ENCODE measurements at places on chromosomes 3 and 15.

DNA sequence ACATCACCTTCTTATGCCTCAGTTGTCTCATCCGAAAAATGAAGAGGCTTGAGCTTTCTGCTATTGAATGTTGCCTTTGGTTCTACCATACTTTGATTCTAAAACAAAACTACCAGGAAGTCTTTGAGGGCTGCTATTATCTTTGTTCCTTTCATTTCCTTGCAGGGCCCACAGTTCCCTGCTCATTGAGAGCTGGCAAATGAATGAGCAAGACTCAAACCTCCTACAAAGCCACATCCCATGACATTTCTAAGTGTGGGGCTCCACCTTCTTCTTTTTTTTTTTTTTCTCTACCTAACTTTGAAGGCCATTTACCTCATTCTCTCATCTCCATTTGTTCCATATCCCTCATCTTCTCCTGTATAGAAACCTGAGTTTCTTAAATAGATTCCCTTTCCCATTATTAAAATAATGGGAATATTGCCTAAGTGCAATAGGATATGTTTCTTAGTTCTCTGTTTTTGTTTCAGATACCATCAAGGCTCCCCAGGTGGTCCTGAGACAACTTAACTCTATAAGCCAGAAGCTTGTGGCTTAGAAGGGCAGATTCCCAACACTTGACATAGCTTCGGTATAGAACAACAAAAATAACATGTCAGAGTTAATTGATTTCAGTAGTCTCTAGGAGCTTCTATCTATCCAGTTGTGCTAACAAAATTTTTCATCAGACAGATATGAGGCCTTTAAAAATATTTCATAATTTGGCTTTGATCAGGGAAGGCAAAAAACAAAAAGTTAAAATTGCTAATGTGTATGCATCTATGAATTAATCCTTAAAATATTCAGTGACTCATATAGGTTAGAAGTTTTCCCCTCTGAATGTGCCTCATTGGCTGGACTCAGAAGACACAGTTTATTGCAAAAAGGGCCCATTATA, 951.6 kb downstream of the TUSC7 start:
- no peak for DNase-seq

DNA sequence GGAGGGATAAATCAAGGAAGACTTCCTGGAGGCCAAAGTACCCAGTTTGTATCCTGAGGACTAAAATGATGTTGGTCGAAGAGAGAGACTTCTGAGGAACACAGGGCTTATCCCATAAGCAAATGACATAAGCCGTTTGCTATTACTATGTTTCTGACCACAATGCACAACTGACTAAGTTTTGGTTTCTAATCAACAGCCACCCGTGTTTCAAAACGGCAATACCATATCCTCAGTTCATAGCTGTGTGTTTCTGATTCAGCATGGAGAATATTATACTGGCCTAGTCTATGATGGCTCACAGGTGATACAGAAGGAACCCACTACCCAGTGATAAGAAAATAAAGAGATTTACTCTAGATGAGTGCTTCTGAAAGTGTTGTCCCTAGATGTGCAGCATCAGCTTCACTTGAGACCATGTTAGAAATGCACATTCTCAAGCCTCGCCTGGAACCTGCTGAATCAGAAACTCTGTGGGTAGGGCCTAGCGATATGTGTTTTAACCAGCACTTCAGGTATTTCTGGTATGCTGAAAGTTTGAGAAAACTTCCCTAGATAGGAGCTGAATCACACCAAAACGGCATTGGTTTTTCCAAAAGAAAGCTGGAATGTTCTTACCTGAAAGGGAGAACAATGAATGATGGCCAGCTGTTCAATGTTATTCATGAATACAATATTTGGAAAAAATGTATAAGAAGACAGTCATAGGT, 639.7 kb upstream of the NR2F2 start:
- DNase-seq = no peak

GRCh38 chr15:40762919-40763800, 708 bp upstream of the GCHFR start:
- peak; percentile 65 for DNase-seq

GRCh38 chr15:89784686-89784960, 8.5 kb downstream of the MESP2 start:
- DNase-seq = peak; percentile 5

GRCh38 chr3:189726277-189726676, 95.1 kb downstream of the TP63 start:
- DNase-seq = no peak

GRCh38 chr15:77085297-77085696, 14.4 kb upstream of the TSPAN3 start:
- DNase-seq = no peak

GRCh38 chr15:48332642-48333034, 1.4 kb downstream of the DUT start:
- peak; percentile 41 for DNase-seq

DNA sequence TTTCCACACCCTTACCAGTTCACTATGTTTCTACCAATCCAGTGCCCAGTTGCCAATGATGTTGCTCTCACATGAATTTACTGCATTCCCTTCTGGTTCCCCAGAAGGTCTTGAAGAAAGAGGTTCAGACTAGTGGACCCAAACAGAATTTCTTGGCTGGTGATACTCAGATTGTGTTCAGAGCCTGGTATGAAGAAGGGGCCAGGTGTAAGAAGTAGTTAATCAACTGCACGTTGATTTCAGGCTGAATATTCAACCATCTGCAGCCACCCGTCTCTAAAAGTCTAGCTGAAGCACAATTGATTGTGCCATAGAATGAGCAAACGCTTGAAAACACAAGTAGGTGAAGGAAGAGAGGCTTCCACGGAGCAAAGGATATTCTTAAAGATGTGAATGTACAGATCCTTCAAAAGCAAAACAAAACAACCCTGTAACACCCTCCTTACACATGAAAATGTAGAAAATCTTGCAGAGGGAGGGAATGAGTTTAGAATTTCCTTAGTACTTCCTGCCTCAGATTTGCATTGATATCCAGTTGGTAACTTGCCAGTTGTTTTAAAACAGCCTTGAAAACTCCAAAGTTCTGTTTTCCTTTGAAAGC, 4.7 kb downstream of the RBMS3 start:
- no peak for DNase-seq

DNA sequence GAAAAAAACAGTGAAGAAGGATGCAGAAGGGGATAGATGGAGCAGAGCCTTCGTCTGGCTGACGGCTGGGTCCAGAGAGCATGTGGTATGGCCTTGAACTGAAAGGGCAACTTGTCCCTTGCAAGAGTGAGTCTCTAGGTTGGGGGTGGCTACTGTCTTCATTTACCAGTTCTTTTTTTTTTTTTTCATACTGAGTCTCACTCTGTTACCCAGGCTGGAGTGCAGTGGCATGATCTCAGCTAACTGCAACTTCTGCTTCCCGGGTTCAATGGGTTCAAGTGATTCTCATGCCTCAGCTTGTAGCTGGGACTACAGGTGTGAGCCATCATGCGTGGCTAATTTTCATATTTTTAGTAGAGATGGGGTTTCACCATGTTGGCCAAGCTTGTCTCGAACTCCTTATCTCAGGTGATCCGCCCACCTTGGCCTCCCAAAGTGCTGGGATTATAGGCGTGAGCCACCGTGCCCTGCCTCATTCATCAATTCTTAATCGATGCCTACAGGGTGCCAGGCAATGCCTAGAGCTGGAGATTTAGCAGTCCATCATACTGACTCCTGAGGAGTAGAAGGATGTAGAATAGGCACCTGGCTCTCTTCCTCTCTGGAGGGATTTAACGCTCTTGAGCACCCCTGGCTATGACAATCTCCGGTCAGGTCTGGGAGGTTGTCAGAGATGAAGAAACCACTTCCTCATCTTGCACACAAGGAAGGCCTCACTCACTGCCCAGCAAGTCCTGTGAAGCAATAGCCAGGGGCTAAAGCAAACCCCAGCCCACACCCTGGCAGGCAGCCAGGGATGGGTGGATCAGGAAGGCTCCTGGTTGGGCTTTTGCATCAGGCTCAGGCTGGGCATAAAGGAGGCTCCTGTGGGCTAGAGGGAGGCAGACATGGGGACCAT, at the start of gene CAMP:
Gene CAMP (plus strand): TSS at position 880 of the 898 bp plus-strand sequence. CDS start 17 bp downstream, at position 897.
- no peak for DNase-seq

- DNase-seq = no peak
These were observed 25.8 kb upstream of the BLM start for GRCh38 chr15:90691369-90691768.

- DNase-seq = no peak
These were observed 85.5 kb upstream of the ROBO2 start for GRCh38 chr3:76954412-76954811.

DNA sequence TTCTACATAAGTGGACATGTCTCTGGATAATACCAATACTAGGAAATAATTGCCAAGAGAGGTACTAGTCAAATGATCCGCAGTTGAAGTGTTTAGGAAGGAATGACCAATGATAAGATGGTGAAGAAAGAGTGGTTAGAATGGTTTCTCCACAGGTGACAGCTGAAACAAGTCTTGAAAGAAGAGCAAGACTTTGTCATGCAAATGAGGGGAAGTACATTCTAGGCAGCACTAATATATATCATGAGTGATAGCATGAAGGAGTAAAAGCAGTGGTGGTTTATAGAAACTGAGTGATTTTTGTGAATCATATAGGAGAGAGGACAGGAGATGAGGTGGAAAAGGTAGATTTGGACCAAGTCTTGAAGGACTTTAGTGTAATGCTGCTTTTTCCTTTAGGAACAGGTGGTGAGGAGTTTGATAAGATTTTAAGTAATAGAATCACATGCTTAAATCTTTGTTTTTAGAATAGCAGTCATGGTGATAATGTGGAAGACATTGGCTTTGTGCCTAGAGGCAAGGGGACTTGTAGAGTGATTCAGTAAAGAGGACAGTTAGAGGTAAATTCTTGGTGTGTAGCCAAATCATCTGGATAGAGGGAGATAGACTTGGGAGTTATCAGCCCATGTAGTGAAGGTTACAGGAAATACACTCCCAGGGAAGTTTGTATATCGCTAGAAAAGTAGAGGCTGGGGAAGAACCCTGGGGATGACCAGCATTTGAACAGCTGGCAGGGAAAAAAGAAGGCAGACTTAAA, 31.9 kb downstream of the SLMAP start:
- DNase-seq = no peak

- DNase-seq = no peak
These were observed 66.3 kb upstream of the IL12A start for GRCh38 chr3:159922193-159922840.

- DNase-seq = no peak
These were observed 24.1 kb downstream of the MAGI1 start for GRCh38 chr3:66014651-66015050.

GRCh38 chr15:66682865-66683264, 19.2 kb upstream of the SMAD6 start:
- peak; percentile 21 for DNase-seq

GRCh38 chr15:40340740-40341400, at the start of gene CCDC9B:
TSS of gene CCDC9B (minus strand) at chr15:40340939. CDS start at chr15:40340819, 120 bp downstream.
- no peak for DNase-seq

- DNase-seq = no peak
These were observed 86.2 kb downstream of the NPAP1 start for GRCh38 chr15:24761704-24762302.

DNA sequence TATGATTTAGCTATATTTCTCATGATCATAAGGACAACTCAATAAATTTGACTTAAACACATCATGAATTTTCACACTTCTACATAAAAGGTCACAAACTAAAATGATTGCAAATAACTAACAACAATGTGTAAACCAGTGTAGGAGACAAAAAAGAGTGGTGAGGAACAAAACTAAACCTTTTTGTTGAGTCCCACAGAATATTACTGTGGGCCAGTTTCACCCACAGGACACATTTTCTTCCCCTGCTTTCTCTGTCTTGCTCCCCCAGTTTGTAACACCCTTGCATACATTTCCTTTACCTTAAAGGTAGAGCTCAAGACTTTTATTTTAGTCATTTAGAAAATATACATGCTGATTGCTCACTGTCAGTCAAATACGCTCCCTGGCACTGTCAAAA, 130.9 kb upstream of the GOLGA6L6 start:
- DNase-seq = no peak

DNA sequence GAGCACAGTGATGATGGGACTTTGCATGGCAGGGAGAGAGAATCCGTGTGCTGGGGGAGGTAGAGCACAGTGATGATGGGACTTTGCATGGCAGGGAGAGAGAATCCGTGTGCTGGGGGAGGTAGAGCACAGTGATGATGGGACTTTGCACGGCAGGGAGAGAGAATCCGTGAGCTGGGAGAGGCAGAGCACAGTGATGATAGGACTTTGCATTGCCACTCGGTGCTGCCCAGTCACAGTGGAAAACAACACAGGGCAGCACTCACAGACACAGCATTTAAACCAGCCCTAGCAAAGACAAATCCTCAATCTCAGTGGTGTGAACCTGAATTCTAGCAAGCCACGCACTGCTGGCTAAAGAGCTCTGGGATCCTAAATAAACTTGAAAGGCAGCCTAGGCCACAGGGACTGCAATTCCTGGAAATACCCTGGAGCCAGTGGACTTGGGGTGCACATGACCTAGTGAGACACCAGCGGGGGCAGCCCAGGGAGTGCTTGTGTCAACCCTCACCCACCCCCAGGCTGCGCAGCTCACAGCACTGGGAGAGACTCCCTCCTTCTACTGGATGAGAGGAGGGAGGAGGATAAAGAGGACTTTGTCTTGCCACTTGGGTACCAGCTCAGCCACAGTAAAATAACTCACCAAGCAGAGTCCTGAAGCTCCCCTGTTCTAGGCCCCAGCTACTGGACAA, 23.4 kb upstream of the TNK2 start:
- DNase-seq = no peak

DNA sequence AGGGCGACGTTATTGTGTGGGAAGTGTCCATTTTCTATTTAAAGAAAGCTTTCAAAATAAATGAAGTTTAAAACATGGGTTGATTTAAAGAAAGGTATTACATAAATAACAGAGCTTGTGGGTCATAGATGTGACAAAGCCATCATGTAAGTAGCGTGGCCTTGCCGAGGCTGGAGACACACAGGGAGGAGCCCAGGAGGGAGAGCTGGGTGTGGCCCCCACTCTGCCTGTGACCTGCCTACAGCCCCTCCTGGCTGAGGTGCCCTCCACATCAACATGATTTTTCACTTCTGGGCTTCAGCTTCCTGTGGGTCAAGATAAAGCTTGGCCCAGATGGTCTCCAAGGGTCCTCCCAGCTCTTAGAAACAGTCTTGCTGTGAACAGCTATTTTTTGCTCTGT, 12.5 kb upstream of the MGLL start:
- no peak for DNase-seq

DNA sequence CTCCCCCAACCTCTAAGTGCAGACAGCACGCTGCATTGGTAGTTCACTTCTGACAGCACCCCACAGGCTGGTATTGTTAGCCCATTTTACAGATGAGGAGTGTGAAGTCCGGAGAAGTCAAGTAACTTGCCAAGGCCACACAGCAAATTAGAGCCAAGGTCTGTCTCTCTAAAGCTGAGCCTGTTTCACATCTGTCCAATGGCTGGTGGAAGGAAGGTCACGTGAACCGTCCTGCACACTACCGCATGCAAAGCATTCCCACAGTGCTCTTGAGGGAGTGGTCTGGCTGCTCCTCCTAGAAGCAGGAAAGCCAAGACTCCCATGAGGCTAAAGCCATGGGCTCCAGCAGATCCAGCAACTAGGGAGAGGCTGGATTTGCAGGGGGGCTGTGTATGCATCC, 50.0 kb downstream of the MGLL start:
- no peak for DNase-seq

DNA sequence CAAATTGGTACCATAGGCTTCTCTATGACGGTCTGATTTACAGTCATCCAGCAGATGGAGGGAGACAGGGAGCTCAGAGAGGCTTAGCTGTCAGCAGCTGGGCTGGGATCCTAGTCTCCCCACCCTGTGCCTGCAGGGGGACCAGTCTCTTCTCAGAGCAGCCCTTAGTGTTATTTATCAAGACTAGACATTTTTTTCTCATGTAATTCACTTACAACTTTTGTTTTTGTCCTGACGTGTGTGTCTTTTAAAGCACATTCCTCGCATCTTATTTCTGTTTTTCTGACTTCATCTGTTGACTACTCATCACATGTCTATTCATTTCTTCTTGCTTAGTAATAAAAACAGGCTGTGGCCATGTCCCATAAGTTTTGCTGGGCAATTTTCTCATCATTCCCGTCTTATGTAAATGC, 116.1 kb downstream of the KLF13 start:
- DNase-seq = no peak

Data from activated naive CD4-positive, alpha-beta T cell treated with anti-CD3 and anti-CD28 coated beads, Interleukin-2, amount 10 ng/mL, durations not matched to agents 7 days and 5 days (primary cell).